ENCODE measurements at places on chromosomes 4 and X.

GRCh38 chrX:136354201-136354600, 53.4 kb downstream of the ADGRG4 start:
- DNase-seq = no peak

- no peak for DNase-seq
Observed at GRCh38 chr4:127641524-127641923, 8.8 kb downstream of the INTU start.

GRCh38 chrX:20378233-20378920, 111.7 kb upstream of the RPS6KA3 start:
- DNase-seq = no peak

DNA sequence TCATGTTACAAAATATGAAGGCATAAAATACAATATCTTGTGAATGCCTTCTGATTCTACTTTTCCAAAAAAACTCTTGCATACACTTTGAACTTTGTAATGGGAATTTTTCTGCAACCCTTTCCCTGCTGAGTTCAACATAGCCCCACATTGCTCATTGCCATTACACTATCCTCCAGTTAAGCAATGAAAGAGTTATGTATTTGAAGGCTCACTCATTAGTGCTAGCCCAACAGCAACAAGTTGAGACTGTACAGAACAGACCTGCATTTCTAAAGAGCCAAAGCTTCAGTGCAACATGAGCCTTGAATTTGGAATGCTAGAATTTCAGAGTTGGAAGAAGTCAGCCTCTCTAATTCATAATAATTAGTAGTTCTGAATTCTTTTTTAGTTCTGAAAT, 44.4 kb upstream of the STAG2 start:
- no peak for DNase-seq

DNA sequence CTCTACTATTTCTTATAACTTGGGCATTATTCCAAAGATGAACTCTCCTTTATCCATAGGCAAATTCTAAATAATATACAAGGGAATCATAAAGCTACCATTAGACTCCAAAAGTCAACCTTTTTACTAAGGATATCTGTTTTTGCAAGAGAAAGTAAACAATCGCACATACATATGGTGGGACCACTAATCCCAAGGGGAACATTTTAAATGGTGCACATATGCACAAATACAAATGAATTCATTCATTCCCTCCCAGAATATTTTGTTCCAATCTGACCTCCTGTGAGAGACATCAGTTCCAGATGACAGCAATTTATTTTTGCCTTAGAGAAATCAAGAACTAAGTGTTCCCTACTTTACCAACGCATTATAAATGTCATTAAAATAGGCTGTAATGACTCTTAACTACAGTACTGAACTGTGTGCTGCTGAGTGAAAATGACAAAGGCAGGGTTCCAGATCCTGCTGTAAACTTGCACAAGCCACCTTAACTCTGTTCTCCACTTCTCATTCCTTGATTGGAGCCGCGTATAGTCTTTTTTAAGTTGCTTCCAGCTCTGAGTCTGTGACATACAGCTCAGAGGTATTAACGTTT, 2.0 kb downstream of the DHX15 start:
- DNase-seq = no peak

DNA sequence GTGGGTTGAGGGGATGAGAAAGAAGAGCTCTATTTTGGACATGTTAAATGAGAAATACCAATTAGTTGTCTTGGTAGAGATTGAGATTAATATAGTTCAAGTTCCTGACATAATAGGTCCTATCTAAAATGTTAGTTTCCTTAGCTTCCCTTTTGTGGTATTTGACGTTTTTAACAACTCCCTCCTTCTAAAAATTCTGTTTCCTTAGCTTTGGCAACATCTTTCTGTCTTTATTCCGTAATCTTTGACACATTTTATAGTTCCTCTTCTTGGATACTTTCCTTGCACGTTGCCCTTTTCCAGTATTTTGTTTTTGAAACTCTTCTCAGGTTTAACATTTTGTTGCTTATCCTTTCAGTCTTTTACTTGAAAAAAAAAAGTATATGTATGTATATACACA, 36.9 kb downstream of the LAMTOR3 start:
- no peak for DNase-seq

- no peak for DNase-seq
Observed at GRCh38 chr4:165152527-165152926, 39.9 kb upstream of the TMEM192 start.

GRCh38 chr4:24067367-24068193, 177.7 kb upstream of the PPARGC1A start:
- DNase-seq = no peak

DNA sequence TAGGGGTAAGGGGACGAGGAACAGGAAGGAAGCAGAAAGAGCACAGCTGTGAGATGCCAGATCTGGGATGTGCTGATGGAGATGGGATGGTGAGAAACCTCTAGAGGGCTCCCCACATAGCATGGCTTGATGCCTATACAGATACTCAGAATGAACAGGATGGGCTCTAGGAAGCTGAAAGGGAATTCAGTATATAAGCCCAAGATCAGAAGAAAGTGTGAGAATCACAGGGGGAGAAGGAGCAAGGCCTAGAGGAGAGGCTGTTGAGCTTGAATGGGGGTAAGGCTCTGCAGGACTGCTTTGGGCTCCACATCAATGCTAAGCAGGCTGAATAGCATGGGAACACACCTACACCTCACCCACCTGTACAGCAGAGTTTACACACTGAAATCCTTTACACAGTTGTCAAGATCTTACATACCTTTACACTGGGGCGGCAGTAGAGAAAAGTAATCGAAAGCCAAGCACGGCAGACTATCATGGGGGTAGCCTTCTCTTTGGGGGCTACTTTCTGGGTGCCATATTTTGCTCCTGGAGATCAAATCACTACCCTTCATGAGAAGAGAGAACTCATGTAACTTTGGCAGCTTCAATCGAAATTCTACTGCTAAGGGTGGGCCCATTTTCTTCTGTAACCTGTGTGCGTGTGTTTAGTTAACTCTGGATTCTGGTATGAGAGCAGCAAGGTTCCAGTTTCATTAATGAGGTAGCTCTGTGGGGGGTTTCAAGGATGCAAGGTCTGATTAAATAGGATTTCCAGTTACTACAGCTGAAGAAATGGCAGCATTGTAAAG, 30.6 kb downstream of the HOPX start:
- no peak for DNase-seq

- no peak for DNase-seq
Observed at GRCh38 chr4:6331018-6331417, 61.4 kb downstream of the WFS1 start.

- no peak for DNase-seq
Observed at GRCh38 chrX:41025926-41026701, 59.1 kb upstream of the USP9X start.

GRCh38 chr4:152307669-152308068, 228.2 kb downstream of the FBXW7 start:
- DNase-seq = no peak

DNA sequence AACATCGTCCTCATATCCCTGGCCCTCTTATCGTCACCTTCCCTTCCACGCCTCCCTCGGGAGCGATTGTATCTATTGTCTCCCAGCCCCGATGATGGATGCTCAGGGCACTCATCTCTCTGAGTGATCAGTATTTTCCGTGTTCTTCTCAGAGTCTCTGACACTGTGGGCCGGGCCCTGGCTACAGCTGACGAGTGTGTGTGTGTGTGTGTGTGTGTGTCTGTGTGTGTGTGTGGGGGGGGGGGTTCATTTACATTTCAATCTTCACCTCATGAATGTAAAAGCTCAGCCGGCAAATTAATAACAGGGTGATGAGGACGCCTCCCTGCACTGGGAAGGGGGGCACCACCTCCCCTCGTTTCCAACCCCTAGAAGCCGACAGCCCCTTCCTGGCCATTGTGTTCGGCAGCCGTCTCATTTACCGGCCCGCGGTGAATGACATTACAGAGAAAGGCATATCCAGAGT, 159.5 kb downstream of the SHOX start:
- no peak for DNase-seq

- no peak for DNase-seq
Observed at GRCh38 chrX:10949541-10949940, 161.6 kb upstream of the HCCS start.

GRCh38 chrX:15988661-15989603, 134.3 kb upstream of the AP1S2 start:
- DNase-seq = no peak

DNA sequence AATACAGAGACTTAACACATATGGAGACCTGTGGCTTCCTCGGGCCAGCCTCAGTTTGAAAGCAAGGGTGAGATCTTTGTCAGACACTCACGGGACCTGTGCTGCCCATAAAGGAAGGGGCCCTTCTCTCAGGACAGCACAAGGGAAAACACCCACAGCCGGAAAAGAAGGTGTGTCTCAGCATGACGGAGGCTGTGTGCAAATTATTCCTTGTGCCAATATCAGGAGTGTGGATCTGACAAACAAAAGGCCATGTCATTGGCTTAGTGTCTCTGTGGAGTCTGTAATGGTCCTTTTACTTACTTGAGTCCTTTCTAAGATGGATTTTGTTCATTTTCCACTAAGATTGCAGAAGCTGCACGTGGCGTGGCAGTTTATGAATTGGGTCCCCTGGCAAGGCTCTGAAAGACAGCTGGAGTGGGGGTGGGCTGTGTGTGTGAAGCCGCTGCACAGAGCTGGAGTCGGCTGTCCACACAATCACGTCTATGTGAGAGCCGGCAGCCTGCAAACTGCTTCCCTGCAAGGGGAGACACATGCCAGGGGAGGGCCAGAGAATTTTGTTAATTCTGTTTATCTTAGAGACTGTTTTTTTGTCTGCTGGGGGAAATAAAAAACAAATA, 1.9 kb downstream of the ENPP6 start:
- DNase-seq = no peak

- DNase-seq = no peak
Observed at GRCh38 chrX:117995378-117995777, 121.2 kb downstream of the KLHL13 start.

DNA sequence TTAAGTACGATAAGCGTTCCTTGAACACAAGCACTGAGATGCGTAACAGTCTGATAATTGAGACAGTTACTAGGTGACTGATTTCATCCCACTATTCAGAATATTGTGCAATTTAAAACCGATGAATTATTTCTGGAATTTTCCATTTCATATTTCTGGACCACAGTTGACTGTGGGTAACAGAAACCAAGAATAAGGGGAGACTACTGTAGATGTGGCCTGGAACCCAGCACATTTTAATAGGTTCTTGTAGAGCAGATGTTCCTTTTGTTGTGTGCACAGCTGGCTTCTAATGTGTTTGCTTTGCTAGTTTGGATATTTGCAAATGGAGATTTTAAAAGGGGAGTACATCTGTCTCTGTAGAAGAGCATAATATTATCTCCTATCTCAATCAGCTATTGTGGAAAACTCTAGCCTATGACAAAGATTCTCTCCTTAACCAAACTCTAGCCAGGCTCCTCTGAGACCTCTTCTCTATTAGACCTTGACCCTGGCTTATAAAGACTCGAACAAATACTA, 16.4 kb downstream of the NAAA start:
- no peak for DNase-seq

DNA sequence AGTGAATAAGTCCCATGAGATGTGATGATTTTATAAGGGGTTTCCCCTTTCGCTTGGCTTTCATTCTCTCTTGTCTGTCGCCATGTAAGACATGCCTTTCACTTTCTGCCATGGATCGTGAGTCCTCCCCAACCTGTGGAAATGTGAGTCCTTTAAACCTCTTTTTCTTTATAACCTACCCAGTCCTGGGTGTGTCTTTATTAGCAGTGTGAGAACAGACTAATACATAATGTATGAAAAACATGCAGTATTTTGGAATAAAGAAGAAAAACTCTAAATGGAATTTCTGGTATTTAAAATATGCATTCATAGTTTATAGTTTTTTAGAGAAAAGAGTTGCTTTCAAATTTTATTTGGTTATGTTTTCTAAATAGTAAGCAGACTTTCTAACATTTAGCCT, 360.7 kb downstream of the PCDH7 start:
- DNase-seq = no peak

DNA sequence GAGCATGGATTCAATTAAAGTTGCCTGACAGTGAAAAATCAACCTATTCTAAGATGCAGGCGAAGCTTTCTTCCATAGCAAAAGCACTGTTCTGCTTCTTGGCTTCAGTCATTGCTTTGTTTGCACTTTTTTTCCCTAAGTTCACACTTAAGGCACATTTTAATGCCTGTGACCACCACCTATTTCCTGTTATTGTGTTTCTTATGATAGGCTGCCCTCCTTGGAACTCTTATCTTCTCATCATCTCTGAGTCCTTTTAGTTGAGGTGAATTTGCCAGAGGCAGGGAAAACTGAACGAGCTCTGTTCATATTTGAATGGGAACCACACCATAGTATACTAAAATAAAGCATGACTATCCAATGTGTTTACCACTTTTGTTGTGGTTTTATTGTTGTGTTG, 119.8 kb downstream of the SPCS3 start:
- DNase-seq = no peak

DNA sequence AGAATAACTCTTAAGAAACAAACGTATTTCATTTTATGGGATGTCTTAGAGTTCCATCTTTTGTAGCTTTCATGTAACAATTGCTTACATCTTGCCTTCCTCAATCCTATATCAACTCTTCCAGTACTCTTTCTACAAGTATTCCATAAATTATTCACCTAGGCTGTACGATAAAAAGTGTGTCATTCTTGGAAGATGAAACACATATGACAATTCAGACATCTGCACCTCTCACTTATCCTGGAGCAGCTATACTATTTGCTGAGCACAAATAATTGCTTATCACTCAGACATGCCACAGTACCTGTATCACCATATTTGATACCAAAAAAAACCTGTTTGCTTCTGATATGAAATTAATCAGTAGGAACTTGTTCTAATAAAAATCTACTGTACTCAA, 1.0 kb downstream of the POF1B start:
- DNase-seq = no peak

GRCh38 chr4:186810613-186811150, 87.0 kb upstream of the FAT1 start:
- DNase-seq = no peak

DNA sequence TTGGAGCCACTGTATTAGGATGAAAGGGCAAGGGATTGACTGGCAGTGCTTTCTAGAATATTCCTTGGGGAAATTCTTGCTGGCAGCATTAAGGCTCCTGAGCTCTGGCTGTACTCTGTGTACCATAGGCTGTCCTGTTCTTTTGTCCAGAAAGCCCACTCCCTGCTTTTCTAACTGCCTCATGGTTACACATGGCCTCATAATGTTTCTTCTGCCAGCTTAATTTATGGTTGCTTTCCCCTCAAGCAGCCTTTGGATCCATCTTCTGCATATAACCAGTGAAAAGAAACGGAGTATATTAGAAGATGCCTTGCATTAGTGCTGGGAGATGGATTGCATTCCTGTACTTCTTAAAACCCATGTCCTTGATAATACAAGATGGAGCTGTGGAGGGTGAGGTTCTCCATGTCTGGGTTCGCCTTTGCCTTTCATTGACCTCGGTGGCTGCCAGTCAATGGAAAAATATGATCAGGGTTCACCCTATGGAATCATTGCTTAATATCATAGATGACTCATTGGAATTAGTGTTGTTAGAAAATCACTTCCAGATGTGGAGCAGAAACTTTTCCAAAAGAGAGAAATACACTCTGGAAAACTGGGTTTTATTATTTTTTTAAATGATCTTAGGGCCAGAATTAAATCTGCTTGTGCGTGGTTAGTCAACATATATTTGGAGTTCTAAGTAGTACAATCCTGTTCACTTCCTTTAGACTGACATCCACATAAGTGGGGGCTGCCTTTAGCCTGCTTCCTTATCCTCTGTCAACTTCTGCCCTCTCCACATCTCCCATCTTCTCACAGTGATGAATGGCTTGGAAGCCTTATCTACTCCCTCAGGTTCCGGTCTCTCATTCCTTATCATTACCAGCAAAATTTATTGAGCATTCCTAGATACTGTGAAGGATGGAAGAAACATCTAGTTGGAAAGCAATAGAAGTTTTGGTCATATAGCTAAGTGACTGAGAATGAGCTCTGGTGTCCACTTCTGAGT, 24.9 kb downstream of the DOCK11 start:
- no peak for DNase-seq
